Stomach (tissue), 19 donors: ENCODE measurements at places on chromosomes 3 and 15. TPM values are rescaled to one million over a fixed set of nuclear protein-coding genes. Genes with fewer than 3 reads are reported as not detected.

GRIP2 gene
- polyA plus RNA-seq = 1.5 TPM

SH2D7 gene
- polyA plus RNA-seq = not detected

IRAK2 gene
- 1.5 TPM for polyA plus RNA-seq

CLSTN2 gene
- polyA plus RNA-seq = 0.19 TPM

SLC24A5 gene
- polyA plus RNA-seq = not detected

C3orf62 gene
- 7.6 TPM for polyA plus RNA-seq

DNAJC17 gene
- 66.7 TPM for polyA plus RNA-seq

LEKR1 gene
- 0.33 TPM for polyA plus RNA-seq

FANCD2OS gene
- not detected for polyA plus RNA-seq

FAM107A gene
- 35.6 TPM for polyA plus RNA-seq

MYZAP gene
- 31.3 TPM for polyA plus RNA-seq
